8988T (cell line): ENCODE measurements at places on chromosomes 1 and 21.

GRCh38 chr1:6141592-6141991 is 38.5 kb downstream of the CHD5 start:
- DNase-seq = no peak

DNA sequence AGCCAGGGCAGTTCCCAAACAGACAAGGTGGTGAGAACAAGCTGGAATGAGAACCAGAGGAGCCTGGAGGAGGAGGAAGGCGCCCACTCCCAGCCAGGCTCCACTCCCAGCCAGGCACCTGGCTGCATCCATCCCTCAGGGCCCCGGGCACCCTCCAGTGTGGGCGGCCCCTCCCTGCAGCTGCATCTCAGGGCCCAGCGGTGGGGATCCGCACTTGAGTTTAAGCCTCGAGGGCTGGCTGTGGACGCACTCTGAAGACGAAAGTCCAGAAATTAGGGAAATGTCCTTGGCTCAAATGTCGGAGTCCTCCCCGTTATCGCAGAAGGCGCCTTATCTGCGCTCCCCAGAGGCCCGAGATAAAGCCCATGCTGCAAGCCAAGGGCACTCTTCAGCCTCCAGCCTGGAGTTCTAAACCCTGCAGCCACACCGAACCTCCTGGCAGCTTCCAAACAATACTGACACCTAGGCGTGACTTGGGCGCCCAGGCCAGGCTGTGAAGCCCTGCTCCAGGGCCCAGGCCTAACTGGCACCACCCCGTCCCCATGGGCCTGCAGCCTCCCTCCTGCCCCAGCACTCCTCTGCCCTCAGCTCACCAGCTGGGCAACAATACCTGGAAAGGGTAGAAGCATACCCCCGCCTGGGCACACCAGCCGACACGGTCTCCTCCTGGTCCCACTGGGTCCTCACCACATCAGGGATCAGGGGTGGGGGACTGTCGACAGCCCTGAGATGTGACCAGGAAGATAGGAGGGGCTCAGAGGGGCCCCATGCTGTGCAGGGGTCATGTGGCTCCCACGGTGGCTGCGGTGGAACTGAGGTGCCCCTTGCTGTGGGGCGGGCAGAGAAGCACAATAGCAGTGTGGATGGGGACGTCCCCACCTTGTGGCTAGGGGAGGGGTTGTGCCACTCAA is 184.8 kb upstream of the VAMP3 start:
- DNase-seq = no peak

DNA sequence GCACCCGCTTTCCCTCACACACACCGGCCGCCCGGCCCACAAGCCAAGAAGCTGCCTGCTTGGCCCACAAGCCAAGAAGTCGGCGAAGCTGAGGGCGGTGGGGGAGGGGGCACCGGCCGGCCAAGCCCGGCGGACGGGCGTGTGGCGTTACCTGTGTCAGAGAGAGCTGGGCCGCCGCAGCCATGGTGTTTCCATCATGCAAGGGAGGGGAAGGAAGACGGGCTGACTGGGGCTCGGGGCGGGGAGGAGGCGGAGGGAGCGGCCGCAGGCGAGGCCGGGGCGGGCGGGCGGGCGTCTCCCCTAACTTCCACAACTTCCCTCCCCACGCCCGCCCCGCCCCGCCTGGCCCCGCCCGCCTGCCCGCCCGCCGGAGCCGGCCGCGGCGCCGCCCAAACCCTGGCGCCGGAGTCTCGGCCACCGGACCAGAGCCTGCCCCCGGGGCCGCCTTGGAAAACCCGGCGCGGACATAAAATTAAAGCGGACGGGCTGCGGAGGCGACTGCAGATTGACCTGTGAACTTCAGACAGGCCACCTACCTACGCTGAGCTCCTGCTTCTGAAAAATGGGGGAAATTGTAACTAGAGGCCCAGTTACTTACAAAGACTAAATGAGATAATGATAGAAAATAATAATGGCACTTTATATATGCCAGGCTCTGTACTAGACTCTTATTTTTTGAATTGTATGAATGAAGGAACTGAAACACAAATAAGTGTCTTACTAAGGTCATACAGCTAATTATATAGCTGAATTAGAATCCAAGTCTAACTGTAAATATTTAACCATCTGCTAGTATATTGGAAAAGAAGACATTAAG is at the start of gene EPS15:
TSS of gene EPS15 (minus strand) at position 219 of the 817 bp plus-strand sequence. CDS start at position 184, 35 bp downstream.
- DNase-seq = peak; percentile 74

- DNase-seq = no peak
Measured at GRCh38 chr1:92961896-92962752, 862 bp upstream of the DIPK1A start.

GRCh38 chr1:228305721-228306152 is 97.9 kb downstream of the OBSCN start:
- no peak for DNase-seq

GRCh38 chr1:197675583-197676208 is 99.6 kb downstream of the DENND1B start:
- DNase-seq = no peak
